NCI-H2081 treated with DMSO at 0.1 percent for 48 hours (cell line): ENCODE measurements at places on chromosomes 1 and 21.

DNA sequence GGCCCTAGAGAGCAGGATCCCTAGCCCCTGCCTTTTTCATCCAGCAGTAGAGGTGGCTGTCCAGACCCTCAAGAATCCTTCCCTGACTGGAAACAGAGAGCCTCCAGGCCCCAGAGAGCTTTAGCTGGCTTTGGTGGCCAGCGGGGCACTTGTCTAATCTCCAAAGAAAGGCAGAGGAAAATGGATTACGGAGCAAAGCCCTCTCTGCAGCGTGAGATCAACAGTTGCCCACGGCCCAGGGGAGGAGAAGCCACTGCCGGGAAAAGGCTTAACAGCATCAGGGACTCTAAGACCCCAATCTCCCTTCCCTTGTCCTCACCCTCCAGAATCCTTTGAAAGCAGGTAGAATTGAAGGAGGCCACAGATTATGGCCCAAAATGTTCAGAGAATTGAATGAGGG, 35.8 kb upstream of the GRIK3 start:
- DNase-seq = no peak

DNA sequence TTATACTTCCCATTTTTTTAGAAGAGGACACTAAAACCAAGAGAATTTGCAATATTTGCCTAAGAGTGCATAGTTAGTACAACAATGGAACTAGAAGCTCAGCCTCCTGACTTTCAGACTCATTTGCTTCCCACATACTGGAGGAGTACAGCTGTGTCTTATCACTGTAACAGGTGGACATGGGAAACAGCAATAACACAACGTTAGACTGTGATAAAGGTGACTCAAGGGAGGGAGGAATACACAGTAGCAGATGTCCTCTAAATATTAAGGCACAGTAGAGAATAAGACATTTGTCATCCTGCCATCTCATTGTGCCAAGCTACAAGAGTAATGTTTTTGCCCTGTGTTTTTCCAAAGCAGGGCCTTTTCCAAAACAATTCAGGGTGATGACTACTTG, 55.4 kb upstream of the JAK1 start:
- no peak for DNase-seq

DNA sequence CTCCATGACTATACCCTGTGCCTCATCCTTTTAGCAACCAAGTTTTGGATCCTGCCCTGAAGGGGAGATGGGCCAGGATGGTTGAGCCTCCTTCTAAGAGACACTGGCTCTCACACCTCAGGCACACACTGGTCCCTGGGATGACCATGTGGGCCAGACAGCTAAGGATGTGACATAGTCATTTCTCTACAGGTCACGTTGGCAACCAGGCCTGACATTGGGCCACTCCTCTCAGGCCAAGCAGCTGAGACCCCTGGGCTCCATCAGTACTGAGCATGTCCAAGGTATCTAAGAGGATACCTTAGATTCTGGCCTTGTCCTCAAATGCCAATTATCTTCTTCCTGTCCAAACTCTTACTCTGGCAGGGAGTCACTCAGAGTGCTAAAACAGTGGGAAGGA, 195.5 kb upstream of the EDN2 start:
- no peak for DNase-seq

DNA sequence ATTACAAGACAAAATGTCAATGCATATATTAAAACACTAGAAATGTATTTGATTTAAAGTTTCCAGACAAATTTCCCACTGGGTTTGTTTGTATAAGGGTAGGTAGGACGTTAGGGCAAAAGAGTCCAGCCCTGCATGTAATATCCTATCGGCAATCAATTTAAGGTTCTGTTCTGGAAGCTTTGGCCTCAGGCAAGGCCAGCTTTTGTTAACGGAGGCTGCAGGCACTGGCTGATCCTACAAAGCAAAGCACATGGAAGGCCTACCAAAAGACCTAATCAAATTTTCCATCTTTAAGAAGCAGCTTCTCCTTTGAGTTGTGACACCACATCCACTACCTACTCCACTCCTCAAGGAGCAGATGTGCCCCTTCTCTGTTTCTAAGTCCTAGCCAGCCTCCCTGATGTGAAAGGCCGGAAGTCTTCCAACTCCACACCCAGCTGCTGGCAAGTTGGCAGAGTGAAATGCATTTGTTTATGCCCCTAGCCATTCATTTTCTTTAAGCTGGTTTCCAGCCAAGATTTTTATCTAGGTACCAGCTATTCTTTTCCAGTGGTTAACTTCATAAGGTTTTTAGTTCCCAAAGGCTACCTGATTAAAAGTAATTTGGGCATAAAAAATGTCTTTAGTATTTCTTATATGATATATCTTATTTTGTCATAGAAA, 452.6 kb downstream of the PTBP2 start:
- no peak for DNase-seq

DNA sequence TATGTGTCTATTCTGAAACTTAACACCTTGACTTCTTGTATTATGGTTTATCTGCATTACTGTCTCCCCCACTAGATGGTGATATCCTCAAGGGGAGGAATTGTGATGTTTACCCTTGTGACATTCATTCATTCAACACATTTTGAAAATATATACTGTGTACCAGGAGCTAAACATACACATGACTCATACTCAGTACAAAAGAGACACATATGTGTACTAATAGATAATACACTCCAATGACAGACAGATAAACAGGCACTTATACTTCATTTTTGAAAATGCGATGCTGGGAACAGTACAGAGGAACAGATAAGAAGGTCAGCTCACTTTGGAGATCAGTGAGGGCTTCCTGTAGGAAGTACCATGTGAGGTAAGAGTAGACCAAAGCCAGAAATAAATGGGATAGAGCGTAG, 8.9 kb upstream of the RAB3GAP2 start:
- DNase-seq = no peak

GRCh38 chr1:15033264-15033663, 120.3 kb upstream of the TMEM51 start:
- DNase-seq = no peak
